Inflammatory macrophage treated with lipopolysaccharide for 4 hours (primary cell): ENCODE measurements at places on chromosomes 16 and 17.

- DNase-seq = peak; percentile 27
Observed at GRCh38 chr16:50751528-50751927, 9.6 kb downstream of the CYLD start.

DNA sequence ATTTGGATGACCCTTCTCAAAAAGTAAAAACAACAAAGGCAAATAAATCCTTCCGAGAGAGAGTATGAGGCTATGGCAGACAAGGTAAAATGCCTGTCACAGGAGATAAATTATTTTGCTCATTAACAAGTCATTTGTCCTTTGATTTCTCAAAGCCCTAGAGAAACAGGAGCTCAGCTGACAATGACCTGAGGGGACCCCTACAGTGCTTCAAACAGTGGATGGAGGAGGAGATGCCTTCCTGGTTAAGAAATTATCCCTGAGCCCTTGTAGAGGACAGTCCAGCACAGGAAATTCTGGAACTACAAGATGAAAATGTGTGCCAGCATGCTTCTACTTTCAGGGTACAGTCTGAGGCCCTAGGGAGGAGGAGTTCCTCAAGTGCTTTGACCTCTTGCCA, 24.0 kb upstream of the RHBDL3 start:
- DNase-seq = no peak

- no peak for DNase-seq
Observed at GRCh38 chr17:65228287-65228686, 91.1 kb downstream of the RGS9 start.

DNA sequence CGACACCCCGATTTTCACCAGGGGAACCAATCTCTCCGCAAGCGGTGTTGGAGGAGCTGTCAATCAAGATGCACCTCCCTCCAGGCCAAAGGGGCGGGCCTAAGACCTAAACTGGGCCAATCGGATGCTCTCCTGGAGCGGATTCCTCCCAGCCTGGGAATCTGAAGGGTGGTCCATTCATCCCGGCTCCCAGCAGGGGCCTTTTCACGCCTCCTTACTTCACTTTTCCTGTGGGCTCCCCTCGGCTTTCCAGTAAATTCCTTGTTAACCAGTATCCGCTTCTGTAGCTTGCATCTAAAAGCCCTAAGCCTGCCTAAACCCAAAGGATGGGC, 17.1 kb downstream of the C16orf74 start:
- peak; percentile 55 for DNase-seq

DNA sequence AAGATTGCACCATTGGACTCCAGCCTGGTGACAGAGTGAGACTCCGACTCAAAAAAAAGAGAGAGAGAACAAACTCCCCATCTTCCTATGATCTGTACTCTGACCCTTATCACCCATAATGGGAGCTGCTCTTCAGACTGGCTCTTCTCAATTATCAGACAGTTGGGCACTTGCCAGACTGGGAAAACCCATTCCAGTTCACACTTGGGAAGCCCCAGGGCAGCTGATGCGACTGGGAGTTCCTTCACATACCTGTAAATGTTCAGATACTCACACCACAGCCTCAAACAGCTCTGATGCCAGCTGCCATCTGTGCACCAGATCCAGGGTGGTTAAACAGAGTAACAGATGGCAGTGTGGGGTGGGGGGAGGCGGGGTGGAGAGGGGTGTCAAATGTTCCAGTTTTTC, 23.8 kb upstream of the TMEM101 start:
- no peak for DNase-seq

DNA sequence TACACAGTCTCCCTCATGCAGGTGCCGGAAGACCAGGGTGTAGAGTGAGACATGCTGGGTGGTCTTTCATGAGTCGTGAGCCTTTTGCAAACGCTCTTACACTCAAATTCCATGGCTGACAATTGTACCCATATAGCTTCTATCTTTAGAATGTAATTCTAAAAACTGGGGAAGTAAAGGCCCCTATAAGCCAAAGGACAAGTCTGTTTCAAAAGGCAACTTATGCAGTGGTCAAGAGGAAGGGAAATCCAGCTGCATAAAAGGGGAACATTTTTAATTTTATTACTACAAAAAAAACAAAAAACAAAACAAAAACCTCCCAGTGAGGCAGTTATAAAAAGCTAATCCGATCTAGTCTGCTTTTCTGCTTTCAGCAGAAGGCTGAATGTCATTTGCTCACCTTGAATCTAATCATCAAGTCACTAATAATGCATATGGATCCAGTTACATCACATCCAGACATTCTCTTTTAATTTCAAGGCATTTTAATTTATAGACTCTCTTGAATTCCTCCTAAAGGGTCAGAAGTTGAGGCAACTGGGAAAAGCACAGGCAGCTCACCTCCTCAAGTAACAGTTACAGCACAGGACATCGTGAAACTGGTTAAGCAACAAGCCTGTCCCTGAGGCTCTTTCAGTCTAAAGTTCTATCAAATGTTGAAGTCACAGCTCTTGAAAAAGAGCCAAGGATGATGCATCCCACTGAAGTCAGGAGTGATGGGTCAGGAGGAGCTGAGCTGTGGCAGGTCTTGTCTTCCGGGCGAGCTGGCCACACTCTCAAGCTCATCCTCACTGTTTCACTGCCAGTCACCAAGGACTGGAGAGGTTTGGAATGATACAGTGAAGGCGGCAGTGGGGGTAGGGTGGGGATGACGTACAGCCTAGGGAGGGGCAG, 99.7 kb downstream of the VPS53 start:
- DNase-seq = peak; percentile 82

DNA sequence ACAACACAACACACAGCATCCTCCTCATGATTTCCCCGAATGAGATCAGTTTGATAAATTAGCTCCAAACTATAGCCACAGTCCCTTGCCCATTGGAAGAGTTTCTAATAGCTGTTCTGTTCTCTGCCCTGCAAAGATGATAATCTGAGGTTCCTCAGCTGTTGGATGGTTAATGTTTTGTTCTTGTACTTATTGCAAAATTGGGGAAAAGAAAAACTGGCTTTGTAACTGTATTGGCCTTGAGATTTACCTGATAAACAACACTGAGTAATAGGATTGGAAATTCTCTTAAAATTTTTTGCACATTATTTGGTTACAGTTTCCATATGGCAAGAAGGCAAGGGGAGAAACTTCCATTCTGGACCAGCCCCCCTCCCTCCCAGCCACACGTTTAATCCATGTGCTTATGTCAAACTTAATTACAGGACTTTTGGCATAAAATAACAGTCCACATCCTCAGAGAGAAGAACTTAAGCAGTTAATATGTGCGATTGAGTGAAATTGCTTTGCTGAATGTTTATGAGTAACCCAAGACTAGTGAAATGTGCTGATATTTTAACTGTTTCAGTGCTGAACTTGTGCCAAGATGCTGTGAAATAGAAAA, 119.1 kb upstream of the ZFHX3 start:
- no peak for DNase-seq

DNA sequence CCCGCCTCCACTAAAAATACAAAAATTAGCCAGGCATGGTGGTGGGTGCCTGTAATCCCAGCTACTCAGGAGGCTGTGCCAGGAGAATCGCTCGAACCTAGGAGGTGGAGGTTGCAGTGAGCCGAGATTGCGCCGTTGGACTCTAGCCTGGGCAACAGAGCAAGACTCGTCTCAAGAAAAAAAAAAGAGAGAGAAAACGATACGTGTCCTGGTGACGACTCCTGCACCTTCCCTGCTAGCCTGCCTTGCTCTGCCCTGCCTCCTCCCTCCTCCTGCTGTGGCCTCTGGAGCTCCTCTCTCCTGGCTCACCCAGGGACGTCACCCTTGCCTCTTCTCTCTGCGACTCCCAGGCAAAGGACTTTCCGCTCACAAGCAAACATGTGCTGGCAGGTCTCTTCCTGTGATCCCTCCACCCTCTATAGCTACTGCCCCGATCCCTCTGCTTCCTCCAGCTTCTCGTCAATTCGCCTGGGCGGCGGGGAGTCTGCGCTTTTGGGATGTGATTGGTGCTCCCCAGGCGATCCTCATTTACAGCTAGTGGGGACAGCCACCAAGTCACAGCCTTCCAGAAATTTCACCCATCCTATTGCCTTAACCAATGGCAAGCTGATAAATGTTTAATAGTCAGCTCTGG, 25.5 kb upstream of the CBX4 start:
- no peak for DNase-seq

GRCh38 chr16:84893849-84894599, 74.2 kb downstream of the CRISPLD2 start:
- peak; percentile 81 for DNase-seq

- no peak for DNase-seq
Observed at GRCh38 chr17:60269417-60269816, 119.6 kb downstream of the CA4 start.

DNA sequence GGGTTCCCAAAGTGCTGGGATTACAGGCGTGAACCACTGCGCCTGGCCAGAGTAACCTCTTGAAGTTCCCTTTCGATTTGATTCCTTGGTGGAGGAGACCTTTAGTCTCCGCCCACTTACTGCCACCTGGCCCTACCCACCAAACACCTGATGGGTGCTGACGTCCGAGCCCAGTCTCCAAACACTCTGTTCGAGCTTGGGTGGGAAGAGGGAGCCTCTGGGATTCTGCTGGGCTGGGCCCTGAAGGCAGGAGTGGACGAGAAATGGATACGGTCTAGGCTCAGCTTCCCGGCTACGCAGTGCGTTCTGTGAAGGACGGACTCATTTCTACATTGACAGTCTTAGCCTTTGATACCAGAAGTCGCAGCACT, 870 bp upstream of the ITGA3 start:
- no peak for DNase-seq

GRCh38 chr16:27762441-27762840, 212.5 kb downstream of the KATNIP start:
- DNase-seq = no peak

- DNase-seq = no peak
Observed at GRCh38 chr16:65644821-65645220, 523.0 kb upstream of the CDH11 start.

DNA sequence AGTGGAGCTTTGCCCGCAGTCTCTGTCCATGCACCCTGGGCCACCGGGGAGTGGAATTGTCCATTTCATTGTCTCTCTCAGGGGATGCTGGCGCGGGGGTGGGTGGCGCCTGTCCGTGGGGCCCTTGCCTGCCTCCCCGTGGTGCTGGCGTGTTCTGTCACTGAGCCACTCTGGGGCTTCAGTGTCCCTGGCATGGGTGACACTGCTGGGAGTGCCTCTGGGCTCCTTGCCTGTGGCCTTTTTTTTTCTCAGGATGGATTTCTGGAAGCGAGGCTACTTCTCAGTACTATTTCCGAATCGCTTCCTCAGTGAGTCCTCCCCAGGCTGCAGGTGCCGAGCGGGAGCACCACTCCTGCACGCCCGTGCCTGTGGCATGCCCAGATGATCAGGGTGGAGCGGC, 55.0 kb downstream of the PDPK1 start:
- DNase-seq = no peak

DNA sequence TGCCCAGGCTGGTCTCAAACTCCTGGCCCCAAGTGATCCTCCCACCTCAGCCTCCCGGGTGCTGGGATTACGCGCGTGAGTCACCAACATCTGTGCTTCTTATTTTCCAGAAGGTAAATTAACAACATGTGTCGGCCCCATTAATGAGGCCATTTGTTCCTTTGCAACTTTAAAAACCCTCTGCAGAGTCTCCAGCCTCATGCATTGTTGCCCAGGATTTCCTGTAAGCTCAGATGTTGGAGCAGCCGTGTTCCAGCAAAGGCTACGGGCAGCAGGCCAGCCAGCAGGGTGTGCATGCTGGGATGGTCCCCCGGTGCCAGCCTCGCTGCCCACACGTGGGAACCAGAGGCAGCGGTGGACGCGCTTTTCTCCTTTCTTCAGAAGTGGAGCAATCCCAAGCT, 19.1 kb upstream of the HEXD start:
- no peak for DNase-seq

GRCh38 chr17:38510421-38511149, 82.3 kb downstream of the ARHGAP23 start:
- DNase-seq = peak; percentile 23

GRCh38 chr16:62261760-62262159, 225.5 kb upstream of the CDH8 start:
- DNase-seq = no peak

DNA sequence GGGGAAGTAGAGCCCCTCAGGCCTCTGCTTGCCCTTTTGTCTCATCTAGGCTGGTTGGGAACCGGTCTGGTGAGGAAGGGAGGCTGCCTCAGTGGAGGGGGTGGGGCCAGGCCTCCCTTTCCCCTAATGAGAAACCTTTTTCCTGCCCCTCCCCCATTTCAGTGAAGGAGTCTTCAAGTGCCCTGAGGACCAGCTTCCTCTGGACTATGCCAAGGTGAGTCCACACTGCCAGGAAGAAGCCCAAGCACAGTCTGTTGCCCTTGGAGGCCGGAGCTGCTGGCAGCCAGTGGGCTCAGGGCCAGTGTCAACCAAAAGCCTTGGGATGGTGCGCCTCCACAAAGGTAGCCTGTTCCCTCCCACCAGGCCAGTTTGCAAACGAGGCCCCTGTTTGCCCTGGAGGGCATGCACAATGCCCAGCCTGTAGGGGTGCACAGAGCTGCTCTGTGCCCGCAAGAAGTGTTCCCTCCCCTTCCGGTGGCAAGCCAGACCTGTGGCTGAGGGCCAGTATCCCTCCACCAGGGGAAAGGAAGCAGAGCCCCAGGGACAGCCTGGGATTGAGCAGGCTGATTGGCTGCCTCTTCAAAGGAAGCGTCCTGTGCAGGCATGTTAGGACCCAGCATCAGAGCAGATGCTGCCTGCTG, 3.4 kb downstream of the TRAF4 start:
- DNase-seq = no peak

DNA sequence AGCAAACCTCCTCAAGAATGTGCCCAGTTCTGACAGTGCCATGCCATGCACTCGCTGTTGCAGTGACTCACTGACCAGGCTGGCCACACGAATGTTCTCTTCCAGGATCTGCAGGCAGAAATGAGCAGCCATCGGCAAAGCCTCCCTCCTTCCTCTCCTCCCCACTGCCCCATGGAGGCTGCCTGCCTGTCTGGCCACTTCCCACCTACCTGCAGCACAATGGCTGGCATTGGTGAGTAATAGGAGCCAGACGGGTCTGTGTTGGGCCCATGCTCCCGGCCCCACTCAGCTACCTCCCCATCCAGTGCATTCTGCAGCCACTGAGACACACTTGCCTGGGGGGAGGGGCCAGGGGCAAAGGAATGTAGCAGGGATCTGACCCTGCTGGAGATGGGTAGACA, 2.8 kb upstream of the MATCAP1 start:
- no peak for DNase-seq

DNA sequence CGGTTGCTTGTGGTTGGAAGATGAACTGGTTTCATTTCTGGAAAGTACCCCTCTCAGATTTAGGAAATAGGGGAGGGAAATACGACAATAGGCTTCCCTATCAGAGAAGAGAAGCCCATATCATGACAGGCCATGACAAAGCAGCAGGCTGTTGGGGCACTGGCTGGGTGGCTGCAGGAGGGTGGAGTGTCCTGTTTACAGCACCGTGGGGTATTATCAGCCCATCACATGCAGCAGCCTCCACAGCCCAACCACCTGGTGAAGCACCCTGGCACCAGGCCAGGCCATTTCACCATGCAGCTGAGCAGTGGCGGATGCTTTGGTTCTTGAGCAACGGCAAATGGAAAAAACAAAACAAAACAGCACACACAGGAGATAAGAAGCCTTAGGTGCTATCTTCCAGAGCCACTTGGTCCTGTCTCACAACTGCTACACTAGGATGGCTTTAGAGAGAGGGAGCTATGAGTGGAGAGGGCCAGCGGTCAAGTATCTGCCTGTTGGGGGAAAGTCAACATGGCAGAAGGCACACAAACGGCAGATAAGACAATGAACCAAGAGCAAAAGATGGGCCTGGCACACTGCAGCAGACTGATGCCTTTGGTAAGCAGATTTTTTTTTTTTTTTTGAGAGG, 24.2 kb downstream of the FAM117A start:
- DNase-seq = peak; percentile 86

GRCh38 chr17:29007456-29007855, 1.6 kb upstream of the SEZ6 start:
- no peak for DNase-seq
